ENCODE measurements at places on chromosomes 4 and X.

DNA sequence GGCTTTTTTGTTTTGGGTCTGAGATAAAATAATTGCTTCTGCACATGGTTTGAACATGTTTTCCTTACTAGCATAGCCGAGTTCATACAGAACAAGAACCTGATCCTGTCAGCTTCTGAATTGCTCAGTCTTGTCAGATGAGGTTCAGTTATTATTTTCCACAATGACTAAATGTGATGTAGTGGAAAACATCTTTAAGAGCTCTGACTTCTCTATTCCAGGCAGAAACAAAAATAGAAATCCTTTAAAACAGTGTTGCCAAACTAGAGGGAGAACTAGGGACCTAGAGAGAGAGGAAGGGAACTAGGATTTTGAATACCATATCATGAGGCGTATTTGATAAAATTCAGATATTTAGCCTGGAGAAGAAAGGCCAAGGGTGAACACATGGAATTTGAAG lies 2.0 kb downstream of the ATP6AP2 start:
- peaks cover 10% of the 10 kb centered on the region for H3K4me1 ChIP-seq
- no peaks in the 10 kb centered on the region for H3K36me3 ChIP-seq
- H3K4me3 ChIP-seq: no peak overlapping the region
- no peaks in the 10 kb centered on the region for H3K27me3 ChIP-seq

GRCh38 chr4:140109737-140110136 lies 44.2 kb downstream of the MAML3 start:
- H3K27me3 ChIP-seq: no peaks in the 10 kb centered on the region
- no peaks in the 10 kb centered on the region for H3K36me3 ChIP-seq
- H3K27ac ChIP-seq: no peak overlapping the region
- H3K4me3 ChIP-seq: no peak overlapping the region
- DNase-seq: no peak
- no peaks in the 10 kb centered on the region for H3K4me1 ChIP-seq

DNA sequence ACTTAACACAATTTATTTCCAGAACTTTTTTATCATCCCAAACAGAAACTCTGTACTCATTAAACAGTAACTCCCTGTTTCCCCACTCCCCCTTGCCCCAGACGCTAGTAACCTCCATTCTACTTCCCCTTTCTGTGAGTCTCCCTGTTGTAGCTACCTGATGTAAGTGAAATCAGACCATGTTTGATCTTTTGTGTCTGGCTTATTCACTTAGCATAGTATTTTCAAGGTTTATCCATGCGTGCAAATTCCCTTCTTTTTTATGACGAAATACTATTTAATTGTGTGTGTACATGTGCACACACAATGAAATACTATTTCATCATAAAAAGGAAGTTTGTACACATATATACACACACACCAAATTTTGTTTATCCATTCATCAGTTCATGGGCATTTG lies 5.2 kb downstream of the PKD2 start:
- H3K36me3 ChIP-seq: no peaks in the 10 kb centered on the region
- no peak overlapping the region for H3K27ac ChIP-seq
- no peak for DNase-seq
- no peak overlapping the region for H3K4me3 ChIP-seq

GRCh38 chrX:26925088-26925487 lies 538.1 kb downstream of the PPP4R3C start:
- H3K4me3 ChIP-seq: no peak overlapping the region
- no peak overlapping the region for H3K27ac ChIP-seq
- no peaks in the 10 kb centered on the region for H3K4me1 ChIP-seq
- no peaks in the 10 kb centered on the region for H3K27me3 ChIP-seq

- no peak overlapping the region for H3K4me3 ChIP-seq
- H3K27ac ChIP-seq: no peak overlapping the region
- no peaks in the 10 kb centered on the region for H3K36me3 ChIP-seq
- no peaks in the 10 kb centered on the region for H3K27me3 ChIP-seq
Measured at GRCh38 chr4:38387348-38387747, 276.7 kb upstream of the KLF3 start.

GRCh38 chrX:8741981-8742380 lies 10.0 kb upstream of the ANOS1 start:
- H3K27ac ChIP-seq: no peak overlapping the region
- no peaks in the 10 kb centered on the region for H3K36me3 ChIP-seq
- no peak for DNase-seq
- no peak overlapping the region for H3K4me3 ChIP-seq
- no peaks in the 10 kb centered on the region for H3K4me1 ChIP-seq
- H3K27me3 ChIP-seq: no peaks in the 10 kb centered on the region
